CD4-positive, alpha-beta T cell treated with Interleukin-4 for 4 hours (primary cell): ENCODE measurements at places on chromosomes 7 and 10.

DNA sequence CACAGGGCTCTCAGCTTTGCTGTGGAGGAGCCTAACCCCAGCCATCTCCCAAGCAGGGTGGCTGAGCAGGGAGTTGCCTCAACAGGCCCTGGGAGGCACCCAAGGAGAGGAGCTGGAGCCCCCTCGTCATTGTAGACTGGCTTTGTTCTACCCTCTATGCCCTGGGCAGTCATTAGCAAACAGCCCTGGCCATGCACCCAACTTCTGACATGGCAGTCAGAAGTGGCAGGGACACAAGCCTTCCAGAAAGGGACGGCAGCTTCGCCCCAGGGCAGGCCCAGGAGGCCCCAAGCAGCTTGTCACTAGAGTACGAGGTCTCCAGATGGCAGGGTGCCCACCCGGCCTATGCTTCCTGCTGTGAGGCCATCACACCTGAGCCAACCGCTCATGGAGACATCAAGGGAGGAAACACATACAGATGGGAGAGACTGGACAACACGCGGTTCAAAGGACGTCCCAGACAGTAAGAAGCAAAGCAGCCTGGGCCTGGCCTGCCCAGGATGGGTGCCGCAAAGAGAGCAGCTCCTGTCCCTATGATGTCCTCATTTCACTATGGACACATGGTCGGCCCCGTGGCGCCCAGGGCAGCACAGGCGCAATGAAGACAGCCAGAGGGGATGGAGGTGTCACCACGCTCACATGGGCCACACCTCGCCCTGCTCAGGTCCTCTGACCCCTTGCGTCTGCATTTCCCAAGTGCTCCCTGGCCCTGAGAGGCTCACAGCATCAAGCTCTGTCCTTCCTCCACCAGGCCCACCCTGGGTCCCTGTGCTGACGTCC lies 190.9 kb upstream of the CXCL12 start:
- no peak for DNase-seq

DNA sequence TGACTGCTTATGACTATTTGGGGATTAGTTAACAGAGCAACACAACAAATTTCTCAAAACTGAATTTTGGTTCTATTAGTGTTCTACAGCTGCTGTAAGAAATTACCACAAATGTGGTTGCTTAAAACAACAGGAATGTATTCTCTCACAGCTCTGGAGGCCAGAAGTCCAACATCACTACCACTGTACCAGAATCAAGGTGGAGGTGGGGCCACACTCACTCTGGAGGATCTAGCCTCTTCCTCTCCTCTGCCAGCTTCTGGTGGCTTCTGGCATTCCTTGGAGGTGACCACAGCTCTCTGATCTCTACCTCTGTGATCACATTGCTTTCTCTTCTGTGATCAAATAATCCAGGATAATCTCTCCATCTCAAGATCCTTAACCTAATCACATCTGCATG lies 194.7 kb upstream of the BMPER start:
- no peak for DNase-seq

DNA sequence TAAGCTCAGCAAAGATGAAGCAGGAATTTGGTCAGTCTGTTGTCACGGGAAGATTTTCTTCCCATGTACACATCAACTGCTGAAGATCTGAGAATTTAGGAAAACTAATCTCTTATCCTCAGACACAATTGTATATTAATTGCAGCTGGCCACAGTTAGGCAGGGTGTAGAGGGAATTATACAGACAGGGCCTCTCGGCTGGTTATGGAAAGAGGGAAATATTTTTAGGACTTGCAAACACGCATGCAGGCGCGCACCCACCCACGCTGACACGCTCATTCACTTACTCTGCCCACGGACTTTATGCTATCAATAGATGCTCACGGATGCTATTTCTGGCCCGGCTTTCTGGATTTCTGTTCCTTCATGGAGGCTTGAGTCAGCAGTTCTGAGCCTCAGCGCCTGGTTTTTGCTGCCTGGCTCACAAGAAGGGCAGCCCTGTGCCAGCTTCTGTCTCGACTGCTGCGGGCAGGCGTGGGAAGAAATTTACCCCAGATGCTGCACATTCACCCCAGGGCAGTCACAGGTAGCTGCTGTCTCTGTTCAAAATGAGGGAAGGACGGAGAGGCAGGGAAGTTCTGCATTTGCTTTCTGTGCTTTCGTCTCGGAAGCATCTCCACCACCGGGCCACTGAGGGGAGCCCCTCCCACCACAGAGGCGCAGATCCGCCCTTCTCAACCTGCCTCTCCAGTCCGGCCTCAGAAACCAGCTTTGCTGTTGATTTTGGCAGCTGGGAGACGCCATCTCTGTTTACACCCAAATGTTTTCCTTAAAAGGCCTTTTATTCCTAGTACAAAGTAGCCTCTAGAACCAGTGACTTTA lies 116.3 kb upstream of the BTBD16 start:
- no peak for DNase-seq

DNA sequence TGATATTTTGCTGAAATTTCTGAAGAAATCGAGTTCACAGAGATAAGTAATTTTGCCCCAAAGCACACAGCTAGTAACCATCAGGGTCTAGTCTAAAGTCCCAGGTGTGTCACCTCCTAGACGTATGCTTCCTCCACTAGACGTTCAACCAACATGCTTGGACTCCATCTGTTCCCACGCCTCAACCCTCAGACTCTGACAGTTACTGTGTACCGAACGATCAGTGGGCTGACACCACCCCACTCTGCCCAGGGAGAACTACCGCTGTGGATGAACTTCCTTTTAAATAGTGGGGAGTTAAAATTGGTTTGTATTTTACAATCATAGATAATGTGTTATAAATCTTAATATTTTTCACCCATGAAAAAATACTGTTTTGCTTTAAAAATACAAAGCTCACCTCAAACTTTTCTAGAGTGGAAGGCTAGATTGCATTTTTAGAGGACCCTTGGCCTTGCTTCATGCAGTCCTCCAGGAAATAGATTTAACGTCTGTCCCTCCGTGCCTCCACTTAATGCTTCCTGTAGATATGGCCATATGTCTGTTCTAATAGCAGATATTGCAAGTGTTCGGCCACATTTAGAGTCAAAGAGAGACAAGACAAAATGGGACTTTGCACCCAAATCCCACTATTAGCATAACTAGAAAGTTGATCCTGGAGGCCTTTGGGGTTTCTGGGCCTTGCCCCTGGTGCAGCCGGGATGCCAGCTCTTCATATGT lies 91.4 kb upstream of the ZPBP start:
- DNase-seq = no peak
